ENCODE measurements at places on chromosomes 3 and 15.

- DNase-seq, result no peak
Observed at GRCh38 chr3:143132246-143132980, 12.8 kb downstream of the CHST2 start.

DNA sequence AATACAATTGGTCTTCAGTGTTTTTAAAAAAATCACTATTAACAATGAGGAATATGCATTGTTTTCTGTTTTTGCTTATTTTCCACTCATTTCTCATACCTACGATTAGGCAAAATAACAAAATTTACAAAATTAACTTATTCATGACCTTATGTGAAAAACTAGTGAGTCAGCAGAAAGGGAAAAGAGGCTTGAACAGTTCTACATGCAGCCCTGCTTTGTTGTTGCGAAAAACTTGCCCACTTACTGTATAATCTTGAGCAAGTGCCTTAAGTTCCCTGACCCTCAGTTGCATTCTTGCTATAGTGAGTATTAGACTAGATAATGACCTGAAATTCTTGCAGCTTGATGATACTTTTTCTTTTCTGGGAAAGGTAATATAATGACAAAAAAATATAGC lies 551.1 kb upstream of the BCHE start:
- DNase-seq, result no peak

DNA sequence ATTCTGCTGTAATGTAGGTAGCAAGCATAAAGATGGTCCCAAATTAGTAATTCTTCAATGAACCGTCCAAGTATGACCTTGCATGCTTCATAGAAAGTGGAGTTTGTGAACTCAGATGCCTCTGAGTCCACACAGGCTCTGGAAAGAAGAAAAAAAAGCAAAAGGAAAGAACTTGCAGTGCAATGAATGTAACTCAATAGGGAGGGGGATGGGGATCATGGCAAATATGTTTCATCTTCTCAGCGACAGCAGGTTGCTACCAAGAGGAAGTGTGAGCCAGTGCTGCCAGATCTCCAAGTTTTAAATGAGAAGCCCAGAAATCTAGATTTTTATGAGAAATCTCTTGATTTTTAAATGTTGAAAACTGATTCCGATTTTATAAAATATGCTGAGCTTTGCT lies 50.3 kb downstream of the IL20RB start:
- DNase-seq, result no peak

- no peak for DNase-seq
Observed at GRCh38 chr3:16442730-16443129, 70.8 kb downstream of the RFTN1 start.

DNA sequence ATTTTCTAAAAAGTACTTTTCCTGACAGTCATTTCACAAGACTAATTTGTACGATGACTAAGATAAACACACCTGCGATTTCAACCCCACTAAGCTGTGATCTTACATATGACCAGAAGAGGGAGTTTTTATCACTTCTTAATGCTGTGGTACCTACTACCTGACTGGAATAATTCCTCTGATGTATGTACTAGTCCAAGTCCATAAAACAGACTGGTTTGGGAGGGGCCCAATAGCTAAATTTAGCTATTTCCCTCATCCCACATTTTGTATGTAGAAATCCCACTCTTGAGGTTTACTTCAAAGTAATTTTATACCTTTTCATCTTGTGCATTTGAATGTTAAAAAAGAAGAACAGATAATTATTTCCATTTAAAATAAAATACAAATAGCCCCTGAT lies 49.7 kb upstream of the SCAANT1 start:
- DNase-seq, result no peak

- no peak for DNase-seq
Observed at GRCh38 chr3:11734-12133, 184.8 kb upstream of the CHL1 start.

DNA sequence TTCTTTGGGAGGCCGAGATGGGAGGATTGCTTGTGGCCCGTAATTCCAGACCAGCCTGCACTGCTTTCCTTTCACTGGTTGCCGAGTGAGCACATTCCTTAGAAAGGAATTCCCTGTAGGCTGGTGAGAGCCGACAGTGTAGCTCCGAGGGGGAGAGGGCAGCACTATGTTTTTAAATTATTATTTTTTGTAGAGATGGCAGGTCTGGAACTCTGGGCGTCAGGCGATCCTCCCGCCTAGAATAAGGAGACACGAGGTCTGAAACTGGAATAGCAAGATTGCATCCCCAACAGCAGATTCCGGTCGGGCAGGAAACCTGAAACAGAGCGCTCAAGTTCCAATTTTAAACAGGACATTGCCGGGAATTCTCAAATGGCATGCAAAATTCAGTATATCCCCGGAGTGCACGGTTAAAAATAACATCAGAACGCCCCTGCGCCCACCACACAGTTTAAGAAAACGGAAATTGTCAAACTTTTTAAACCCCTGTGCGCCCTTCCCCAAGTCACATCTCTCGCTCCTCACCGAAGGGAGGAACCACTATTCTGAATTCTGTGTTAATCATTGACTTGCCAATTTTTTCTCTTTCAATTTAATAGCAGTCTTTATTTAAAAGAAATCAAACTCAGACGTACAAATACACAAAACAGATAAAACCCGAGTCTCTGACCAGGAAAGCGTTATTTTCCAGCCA lies 643 bp upstream of the RNU5B-1 start:
- no peak for DNase-seq

- no peak for DNase-seq
Observed at GRCh38 chr15:39411102-39411989, 169.5 kb upstream of the THBS1 start.

DNA sequence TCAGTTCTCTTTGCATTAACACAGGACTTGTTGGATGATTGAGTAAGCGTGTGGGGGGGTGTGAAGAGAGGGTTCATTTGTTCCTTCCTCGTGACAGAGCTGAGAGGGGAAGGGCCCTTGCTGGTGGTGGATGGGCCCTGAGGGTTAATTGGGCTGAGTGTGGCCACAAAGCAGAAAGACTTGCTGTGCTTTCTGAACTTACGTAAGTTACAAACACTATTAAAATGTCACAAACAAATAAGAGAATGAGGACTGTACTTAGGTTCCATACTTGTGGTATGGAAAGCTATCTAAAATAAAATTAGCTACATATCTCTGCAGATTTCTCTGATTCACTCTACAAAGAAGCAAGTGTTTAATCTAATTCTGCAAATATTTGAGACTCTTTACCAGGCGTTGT lies 231.3 kb downstream of the LPP start:
- DNase-seq, result no peak

- DNase-seq, result no peak
Observed at GRCh38 chr15:95446854-95447253, 883.6 kb upstream of the NR2F2 start.

- no peak for DNase-seq
Observed at GRCh38 chr3:64049136-64049535, 25.8 kb upstream of the PSMD6 start.

GRCh38 chr3:8887435-8888300 lies 75.6 kb downstream of the RAD18 start:
- no peak for DNase-seq

- DNase-seq, result peak; percentile 65
Observed at GRCh38 chr15:89646416-89647141, 8.7 kb downstream of the KIF7 start.

- no peak for DNase-seq
Observed at GRCh38 chr3:165868088-165868487, 30.9 kb upstream of the BCHE start.

DNA sequence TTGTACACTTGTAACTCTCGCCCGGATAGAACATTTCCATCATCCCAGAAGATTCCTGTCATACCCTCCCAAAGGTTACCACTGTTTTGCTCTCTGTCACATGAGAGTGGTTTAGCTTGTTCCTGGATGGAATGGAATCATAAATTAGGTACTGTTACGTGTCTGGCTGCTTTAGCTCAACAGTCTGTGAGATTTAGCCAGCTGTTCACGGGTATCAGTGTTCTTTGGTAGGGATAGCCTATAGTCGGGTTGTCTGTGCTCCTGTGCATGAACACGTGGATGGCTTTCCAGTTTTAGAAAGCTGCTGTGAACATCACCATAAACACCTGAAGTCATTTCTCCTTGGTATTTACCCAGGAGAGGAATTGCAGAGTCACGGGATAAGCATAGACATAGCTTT lies 58.2 kb upstream of the NR2C2 start:
- DNase-seq, result no peak

DNA sequence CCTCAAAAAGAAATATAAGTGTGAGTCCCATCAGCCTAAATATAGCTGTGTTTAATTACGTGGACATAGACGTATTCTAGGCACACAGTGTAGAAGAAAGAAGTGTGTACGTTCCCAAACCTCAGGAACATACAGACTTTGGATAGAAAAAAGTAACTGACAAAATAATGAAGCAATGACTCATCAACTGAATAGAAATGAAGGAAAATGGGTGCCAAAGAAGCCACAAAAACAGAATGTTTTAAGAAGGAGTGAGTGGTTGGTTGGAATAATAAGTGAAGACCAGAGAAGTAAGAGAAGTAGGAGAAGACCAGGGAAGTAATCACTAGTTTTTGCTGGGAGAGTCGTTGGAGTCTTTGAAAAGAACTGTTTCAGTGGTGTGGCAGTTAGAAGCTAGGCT lies 518.1 kb downstream of the ROBO1 start:
- DNase-seq, result no peak

DNA sequence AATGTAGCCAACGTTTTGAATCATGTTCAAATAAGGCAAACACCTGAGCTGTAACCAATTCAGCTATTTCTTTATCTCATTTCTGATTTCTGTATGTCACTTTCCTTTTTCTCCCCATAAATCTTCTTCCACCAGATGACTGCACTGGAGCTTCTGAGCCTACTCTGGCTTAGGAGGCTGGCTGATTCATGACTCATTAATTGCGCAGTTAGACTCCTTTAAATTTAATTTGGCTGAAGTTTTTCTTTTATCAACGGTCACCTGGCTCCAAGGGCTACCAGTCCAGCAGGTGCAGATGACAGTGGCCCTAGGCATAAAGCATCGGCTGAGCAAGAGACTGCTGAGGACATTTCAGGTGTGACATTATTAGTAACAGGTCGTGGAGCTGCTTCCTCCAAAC lies 39.6 kb upstream of the ITGA11 start:
- no peak for DNase-seq

DNA sequence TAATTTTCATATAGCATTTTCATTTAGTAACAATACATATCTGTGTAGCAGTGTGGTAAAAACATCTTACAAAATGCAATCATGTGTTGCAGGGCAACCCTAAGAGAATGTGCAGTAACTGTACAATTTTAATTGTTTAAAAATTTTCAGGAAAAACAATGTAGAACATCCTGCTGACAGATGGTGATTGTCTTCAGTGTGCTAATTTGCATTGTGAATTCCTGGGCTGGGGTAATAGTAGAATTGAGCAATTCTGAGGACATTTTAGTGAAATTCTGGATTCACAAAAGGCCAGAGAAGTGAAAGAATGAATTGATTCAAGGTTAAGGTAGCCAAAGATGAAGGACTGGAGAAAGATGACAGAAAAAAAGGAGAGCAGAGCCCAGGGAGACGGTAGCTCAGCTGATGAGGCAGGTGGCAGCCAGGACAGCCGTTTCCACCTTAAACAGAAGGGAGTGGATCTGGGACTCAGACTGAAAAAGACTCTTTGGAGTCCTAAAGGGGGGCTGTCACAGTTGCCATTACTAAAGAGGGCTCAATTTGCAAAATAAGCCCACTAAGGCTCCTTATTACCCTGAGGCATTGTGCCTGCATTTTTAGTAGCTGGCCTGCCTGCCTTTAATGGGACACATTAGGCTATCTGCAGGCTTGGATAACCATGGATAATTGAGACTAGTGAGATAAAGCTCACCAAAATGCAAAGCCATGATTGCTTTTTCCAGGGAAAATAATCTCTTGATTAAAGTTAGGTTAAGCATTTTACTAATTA lies 8.6 kb downstream of the MAP3K13 start:
- no peak for DNase-seq

DNA sequence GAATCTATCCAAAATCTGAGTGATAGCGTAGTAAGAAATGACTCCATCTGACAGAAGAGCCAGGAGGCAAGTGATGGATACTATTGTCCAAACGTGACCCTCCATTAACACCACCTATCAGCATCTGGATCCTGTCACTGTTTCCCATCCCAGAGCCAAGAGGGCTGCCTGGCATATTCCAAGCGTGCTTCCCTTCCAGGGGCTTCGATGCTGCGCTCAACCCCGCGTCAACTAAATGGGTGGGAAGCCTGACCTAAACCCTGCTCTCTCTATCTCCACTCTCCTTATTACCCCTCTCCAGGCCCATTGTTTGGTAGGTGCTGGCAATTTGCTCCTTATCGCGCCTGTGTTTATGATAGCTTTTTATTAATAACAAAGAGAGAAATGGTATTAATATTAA lies 83.2 kb downstream of the NR2F2 start:
- no peak for DNase-seq

GRCh38 chr3:183435661-183436060 lies 7.2 kb upstream of the MCF2L2 start:
- DNase-seq, result no peak
